NCI-H524 (cell line): ENCODE measurements at places on chromosomes 13 and 19.

DNA sequence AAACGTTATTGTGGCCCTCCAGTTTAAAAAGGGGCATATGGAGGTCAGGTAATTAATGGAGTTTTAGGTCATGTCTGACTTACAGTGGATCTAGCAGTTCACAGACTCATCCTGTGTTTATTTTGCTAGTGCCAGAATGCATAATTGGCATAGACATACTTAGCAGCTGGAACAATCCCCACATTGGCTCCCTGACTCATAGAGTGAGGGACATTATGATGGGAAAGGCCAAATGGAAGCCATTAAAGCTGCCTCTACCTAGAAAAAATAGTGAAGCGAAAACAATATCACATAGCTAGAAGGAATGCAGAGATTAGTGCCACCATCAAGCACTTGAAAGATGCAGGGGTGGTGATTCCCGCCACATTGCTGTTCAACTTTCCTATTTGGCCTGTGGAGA is 610.7 kb downstream of the SLITRK5 start:
- DNase-seq: no peak

DNA sequence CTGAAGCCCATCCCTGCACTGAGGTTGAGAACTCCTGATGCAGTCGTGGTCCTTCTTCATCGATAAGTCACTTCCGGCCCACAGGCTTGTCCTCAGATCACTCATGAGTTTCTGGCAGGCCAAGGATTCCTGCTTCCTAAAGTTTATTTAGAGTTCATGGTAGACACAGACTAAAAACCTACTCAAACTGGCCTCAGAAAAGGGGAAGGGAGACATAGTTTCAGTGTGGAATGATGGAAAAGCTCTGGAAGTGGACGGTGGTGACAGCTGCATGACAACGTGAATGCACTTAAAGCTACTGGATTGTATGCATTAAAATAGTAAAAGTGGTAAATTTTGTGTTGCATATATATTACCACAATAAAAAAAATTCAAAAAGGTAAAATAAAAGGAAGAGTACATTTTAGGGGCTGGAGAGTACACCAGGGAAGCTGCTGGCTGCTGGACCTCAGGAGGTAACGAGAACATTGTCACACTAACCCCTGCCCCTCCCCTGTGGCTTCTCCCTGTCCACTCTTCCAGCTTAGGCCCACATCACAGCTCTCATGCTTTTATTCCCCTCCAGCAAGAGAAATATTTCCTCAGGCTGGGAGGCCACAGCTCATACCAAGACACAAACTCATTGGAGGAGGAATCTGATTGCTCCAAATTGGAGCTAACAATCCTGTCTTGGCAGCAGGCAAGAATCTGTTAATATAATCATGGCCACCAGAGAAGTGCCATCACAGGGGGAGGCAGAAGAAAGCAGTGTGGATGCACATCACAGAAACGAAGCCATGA is 741.0 kb downstream of the UQCRFS1 start:
- DNase-seq: no peak

- DNase-seq: no peak
These were observed 42.4 kb upstream of the WDFY2 start for GRCh38 chr13:51541809-51542258.

DNA sequence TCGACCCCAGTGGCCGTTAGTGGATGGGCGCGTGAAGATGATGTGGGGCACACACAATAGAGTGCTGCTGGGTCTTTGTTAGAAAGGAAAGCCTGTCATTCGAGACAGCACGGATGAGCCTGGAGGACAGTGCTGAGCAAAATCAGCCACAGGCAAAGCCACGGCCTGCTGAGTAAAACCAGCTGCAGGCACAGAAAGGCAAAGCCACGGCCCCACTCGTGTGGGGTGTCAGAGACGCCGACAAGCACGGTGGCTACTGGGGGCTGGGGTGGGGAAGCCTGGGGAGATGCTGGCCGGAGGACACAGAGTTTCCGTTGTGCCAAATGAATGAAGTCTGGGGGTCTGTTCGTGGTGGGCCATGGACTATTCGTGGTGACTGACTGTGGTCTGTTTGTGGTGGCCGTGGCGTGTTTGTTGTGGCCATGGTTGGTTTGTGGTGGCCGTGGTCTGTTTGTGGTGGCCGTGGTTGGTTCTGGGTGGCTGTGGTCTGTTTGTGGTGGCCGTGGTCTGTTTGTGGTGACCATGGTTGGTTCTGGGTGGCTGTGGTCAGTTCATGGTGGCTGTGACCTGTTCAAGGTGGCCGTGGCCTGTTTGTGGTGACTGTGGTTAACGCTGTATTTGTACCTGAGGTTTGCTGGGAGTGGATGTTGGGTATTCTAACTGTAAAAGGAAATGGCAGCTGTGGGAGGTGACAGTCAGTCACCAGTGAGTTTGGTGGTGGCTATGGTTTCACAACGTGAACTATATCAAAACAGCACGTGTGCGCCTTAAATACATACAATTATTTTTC is 36.3 kb downstream of the MCF2L start:
- DNase-seq: no peak

DNA sequence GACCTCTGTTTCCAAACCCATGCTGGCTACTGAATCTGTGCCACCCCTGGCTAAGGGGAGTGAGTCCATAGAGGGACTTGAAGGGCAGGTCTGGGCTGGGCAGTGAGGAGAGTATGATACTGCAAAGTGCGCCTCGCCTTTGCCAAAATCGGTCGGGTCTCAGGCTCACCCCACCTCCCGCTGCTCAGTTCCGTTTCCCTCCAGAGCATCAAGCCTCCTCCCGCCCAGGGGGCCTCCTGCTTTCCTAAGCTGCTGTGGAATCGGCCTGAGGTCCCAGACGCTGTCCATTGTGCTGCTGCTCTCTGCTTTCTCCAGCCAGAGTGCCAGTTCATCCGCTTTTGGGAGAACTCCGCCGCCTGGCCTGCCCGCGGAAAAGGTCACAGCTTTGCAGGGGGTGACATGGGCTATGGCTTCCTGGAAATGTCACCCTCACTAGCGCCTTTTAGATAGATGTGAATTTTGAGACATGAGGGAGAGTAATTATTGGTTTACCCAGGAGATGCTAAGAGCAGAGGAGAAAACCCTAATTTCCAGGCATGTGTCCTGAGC is 1418.4 kb downstream of the UQCRFS1 start:
- no peak for DNase-seq
